ENCODE measurements at places on chromosomes 5 and 9.

DNA sequence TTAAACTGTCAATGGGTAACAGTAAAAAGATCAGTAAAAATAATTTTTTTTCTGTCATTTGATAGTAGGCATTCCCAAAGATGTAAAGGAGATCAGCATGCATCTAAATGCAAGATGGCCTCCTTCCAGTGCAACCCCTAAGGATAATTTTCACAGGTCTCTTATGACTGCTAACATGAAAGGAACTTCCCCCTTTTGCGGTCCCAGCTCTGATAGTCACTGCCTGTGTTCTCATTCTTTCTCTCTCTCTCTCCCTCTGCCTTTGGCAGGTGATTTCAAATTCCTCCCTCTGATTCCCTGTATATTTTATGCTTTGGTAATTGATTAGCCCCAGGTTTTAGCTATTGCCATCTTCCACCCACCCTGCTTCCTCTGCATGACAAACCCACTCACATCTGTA, 8.9 kb downstream of the SPINK14 start:
- no peak for DNase-seq

GRCh38 chr5:88288528-88289197, 20.0 kb upstream of the TMEM161B start:
- no peak for DNase-seq

- DNase-seq = no peak
Measured at GRCh38 chr9:87620731-87621322, 105.1 kb upstream of the CTSL start.

GRCh38 chr5:133816791-133817190, 151.6 kb downstream of the C5orf15 start:
- DNase-seq = no peak

- DNase-seq = no peak
Measured at GRCh38 chr9:95008151-95008771, 281.8 kb downstream of the AOPEP start.

GRCh38 chr9:133103183-133103986, 17.7 kb downstream of the RALGDS start:
- DNase-seq = no peak

DNA sequence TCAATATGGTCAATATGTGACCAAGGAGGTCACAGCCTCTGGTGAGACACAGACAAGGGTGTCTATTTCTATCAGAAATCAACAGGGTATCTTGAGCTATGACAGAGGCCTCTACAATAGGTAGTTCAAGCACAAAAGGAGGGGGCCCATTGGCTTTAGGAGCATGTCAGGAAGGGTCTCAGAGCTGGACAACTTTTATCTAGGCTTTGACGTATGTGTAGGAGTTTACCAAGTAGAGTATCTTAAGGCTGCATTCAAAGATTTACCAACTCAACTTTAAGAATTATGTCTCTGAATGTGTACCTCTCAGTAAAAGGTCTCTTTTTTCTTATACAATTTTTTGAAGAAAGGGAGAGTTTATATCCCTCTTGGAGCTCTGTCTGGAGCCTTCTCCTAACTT, 297.2 kb downstream of the NSG2 start:
- no peak for DNase-seq

GRCh38 chr9:91891915-91892314, 58.1 kb downstream of the ROR2 start:
- no peak for DNase-seq

- DNase-seq = no peak
Measured at GRCh38 chr5:14745753-14746152, 81.2 kb downstream of the OTULIN start.

- no peak for DNase-seq
Measured at GRCh38 chr5:522899-523440, 1.3 kb downstream of the SLC9A3 start.

GRCh38 chr9:121984726-121985402, 108.2 kb downstream of the TTLL11 start:
- DNase-seq = peak; percentile 20

GRCh38 chr5:14366763-14367162, 214.8 kb upstream of the OTULINL start:
- no peak for DNase-seq

- no peak for DNase-seq
Measured at GRCh38 chr9:135783540-135784245, 81.7 kb downstream of the KCNT1 start.

- no peak for DNase-seq
Measured at GRCh38 chr9:26524267-26524666, 368.3 kb downstream of the CAAP1 start.

DNA sequence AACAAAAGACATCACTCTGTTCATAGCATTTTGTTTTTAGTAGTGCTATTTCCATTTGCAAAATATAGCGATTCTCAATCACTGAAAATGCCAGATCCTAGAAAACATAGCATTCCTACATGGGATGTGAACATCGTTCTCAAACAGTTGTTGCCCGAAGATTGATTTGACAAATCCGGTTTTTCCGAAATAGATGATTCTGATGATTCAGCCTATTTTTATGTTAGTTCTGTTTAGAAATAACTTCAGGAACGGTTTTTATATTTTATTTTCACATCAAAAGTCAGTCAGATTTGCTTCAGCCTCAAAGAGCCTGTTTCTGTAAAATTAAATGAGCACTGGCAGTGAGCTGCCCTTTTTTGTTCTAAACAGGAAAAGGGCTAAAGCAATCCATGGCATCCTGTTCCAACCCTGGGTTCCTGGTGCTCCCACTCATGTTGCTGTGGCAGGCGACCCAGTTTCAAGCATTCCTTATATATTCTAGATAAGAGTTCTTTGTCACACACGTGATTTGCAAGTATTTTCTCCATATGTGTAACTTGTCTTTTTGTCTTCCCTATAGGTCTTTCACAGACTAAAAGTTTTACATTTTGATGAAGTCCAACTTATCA, 14.2 kb upstream of the PSIP1 start:
- no peak for DNase-seq

DNA sequence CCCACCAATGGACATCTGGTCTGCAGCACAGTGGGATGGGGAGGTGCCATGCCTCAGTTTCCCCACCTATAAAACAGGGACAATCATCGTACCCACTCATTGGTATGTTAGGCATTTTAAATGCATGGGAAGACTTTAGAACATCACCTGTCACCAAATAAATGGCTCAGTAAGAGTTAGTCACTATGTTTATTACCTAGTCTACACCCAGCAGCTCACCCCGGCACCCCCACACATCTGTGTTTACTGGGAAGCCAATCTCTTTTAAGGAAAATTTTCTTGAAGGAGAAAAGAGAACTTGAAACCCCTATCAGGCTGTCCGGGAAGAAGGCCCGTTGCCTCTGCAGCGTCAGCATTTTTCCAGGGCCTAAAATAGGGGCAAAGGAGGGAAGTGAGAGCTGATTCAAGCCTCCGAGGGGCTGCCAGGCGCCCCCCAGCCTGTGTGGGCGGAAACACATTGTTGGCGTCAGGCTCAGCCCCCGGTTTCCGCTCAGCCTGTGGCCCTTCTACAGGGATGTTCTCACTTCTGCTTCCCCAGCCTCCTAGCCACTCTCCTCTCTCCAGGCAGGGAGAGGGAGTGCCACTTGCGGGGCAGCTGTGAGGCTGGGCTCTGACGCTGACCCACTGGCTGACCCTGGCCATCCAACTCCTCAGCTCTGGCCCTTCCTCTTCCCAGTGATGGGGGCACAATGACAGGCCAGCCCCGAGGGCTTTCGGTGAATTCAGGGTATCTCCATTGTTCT, 4.6 kb downstream of the CSF1R start:
- DNase-seq = no peak

- no peak for DNase-seq
Measured at GRCh38 chr5:132462856-132463745, 27.5 kb downstream of the IRF1 start.

GRCh38 chr9:78865737-78866136, 568.8 kb downstream of the PSAT1 start:
- no peak for DNase-seq
